ENCODE measurements at places on chromosomes 2 and 18.

GRCh38 chr2:178296394-178297090 is 102.2 kb downstream of the OSBPL6 start:
- DNase-seq, result no peak

GRCh38 chr18:27871726-27872125 is 305.2 kb downstream of the CDH2 start:
- DNase-seq, result no peak

DNA sequence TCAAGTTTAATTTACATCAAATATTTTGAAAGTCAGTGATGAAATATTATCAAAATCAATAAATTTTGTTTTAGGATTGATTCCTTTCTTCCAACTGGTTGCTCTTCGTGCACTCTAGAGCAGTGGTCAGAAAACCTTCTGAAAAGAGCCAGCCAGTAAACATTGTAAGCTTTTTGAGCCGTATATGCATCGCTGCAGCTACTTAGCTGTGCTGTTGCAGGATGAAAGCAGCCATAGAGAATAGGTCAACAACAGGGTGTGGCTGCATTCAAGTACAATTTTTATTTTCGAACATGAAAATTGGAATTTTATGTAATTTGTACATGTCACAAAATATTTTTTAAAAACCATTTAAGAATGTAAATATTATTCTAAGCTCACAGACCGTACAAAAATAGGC is 94.9 kb downstream of the MGAT5 start:
- DNase-seq, result no peak

DNA sequence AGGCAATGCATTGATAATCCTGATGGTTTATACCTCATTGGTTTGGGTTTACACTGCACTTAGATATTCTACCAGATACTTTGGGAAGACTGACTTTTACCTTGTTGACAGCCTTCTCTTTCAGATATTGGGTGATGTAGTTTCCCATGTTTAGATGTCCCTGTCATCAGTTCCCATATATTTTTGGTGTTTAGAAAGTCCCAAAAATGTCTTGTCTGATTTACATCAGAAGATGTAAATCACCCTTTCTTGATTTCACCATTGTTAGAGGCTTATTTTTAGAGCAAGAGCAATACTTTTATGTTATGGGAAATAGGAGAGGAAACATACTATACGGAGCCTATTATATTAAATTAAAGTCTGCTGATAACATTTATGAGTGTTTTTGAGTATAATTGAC is 14.4 kb upstream of the CCDC102B start:
- DNase-seq, result no peak

GRCh38 chr2:103780088-103780702 is 1018.4 kb downstream of the TMEM182 start:
- DNase-seq, result no peak

DNA sequence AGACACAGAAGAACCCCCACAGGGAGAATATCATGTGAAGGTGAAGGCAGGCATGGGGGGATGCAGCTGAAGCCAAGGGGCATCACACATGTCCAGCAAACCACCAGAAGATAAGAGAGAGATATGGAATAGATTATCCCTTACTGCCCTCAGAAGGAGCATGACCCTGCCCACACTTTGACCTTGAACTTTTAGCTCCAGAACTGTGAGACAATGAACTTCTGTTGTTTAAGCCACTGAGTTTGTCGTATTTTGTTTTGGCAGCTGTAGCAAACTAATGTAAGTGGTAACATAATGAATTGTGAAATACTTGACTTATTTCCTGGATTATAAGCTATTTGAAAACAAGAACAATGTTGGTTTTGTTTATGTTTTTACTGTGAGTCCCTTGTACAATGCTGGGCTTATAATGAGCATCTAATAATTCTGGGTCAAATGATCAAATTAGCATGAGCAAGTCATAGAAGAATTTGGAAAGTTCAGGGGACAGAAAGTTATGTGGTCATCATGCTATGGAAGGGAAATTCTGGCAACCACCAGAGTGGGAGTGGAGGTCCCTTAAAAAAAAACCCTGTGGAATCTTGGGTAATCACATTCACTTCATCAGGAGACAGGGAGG is 541.0 kb upstream of the KLHL29 start:
- DNase-seq, result no peak

- DNase-seq, result no peak
Observed at GRCh38 chr2:220894069-220894468, 678.0 kb downstream of the EPHA4 start.

- DNase-seq, result no peak
Observed at GRCh38 chr2:126476691-126477090, 179.3 kb upstream of the GYPC start.

DNA sequence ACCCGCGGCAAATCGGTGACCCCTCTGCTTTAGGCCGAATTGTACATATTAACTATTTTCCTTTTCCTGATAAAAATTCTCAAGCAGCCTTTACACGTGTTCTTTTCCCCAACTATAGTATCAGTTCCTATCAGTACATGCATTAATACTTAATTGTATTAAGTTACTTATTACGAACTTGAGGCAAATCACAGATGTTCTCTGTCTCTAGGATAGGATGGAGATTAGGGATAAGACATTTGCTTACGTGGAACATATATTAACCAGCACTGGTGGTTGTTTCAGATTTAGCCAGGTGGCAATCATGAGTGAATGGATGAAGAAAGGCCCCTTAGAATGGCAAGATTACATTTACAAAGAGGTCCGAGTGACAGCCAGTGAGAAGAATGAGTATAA is 675 bp downstream of the GEMIN6 start:
- no peak for DNase-seq

DNA sequence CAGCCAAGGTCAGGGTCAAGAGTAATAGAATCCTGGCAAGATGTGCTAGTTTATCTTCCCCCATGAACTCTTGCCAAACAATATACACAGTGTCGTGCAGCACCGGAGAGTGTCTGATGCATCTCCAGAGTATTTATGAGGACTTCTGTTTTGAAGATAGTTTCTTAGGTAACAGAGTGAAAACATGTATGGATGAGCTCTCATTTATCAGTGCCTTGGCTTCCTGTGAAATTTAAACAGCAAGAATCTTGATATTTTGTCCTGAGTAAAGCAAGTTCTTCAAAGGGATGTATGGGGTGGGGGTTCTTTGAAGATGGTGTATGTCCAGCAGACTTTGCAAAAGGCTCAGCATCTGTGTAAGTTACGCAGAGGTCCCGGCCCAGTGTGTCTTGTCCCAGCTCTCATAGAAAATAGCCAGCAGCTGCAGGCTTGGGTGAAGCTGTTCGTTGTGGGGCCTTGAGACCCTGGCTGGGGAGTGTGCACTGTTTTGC is 361.0 kb upstream of the NT5C1B start:
- no peak for DNase-seq

GRCh38 chr2:8922431-8922830 is 81.1 kb downstream of the MBOAT2 start:
- no peak for DNase-seq

DNA sequence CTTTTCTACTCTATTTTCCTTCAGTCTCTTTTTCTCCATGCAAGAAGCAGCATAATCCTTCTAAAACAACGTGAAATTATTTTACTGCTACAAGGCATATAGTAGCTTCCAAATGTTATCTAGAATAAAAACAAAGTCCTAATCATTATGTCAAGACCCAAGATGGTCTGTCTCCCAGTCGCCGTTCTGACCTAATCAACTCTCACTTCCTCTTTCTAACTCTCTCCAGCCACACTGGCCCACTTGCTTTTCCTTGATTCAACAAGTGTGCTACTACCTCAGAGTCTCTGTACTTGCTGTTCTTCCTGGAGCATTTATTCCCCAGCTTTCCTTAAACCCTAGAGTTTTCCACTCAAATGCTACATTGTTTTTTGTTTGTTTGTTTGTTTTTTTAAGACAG is 1491.2 kb downstream of the LRP1B start:
- no peak for DNase-seq

GRCh38 chr2:229408356-229408755 is 137.3 kb upstream of the PID1 start:
- no peak for DNase-seq

- DNase-seq, result no peak
Observed at GRCh38 chr18:22322243-22322691, 95.4 kb downstream of the CTAGE1 start.

GRCh38 chr2:204625135-204625534 is 79.9 kb downstream of the PARD3B start:
- no peak for DNase-seq

- no peak for DNase-seq
Observed at GRCh38 chr18:49127471-49128190, 176.9 kb upstream of the SMAD7 start.

GRCh38 chr2:23614701-23615100 is 229.7 kb downstream of the KLHL29 start:
- DNase-seq, result no peak

GRCh38 chr2:34372967-34373366 is 773.9 kb upstream of the FAM98A start:
- no peak for DNase-seq

DNA sequence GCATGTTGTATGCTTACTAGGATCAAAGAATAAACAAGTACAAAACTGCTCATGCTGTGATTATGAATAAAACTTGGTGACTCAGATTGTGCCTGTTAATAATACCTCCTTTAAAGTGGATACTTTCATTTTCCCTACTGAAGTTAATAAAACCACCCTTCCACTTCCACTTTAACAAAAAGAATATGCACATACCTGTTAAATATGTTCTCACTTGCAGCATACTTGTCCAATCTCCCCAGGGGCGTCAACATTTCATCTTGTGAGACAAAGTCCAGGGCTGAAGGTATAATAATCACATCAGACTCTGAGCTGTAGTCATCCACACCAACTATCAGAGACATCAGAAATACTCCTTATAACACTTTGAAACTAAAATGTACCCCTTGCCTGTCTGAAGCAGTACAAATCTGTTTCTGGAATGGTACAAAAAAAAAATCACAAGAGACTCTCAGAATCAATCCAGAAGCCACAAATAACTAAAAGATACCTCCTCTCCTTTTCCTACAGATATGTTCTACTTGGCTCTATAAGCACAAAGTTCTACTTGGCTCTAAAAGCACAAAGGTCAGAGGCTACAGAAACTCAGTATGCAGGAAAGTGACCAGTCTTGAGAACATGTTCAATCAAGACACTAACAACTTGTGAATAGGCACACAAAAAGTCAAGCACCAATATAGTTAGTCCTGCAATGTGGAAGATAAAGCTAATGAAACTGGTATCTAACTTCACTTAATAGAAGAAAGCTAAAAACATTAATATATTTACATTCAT is 19.3 kb downstream of the PPP4R1 start:
- DNase-seq, result no peak

DNA sequence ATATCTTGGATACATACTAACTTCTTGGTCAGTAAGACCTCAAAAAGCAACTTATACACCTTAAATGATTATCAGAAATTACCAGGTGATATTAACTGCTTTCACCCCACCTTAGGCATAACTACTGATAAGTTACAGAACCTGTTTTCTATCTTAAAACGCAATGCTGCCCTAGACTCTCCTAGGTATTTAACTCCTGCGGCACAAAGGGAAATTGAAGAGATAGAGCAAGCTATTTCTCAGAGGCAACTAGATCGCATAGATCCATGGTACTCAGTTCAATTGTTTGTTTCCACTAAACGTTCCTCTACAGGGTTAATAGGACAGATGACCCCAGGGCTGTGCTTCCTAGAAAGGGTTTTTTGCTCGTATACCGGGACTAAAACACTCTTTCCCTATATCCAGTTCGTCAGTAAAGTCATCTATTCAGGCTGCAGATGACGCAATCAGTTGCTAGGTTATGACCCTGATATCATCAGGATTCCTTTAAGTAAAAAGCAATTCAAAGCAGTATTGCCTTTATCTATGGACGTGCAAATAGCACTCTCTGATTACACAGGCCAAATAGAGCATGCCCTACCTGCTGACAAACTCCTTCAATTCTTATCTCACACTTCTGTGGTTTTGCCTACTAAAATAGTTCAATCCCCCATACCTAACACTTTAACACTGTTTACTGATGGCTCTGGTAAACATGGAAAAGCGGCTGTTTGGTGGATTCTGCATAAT is 62.3 kb upstream of the MYO3B start:
- no peak for DNase-seq

Data from progenitor cell of endocrine pancreas (in vitro differentiated cells).